ENCODE measurements at places on chromosomes 2 and 18.
A peak's percentile ranks its signal among the peaks of the same experiment; 100 is the strongest.

DNA sequence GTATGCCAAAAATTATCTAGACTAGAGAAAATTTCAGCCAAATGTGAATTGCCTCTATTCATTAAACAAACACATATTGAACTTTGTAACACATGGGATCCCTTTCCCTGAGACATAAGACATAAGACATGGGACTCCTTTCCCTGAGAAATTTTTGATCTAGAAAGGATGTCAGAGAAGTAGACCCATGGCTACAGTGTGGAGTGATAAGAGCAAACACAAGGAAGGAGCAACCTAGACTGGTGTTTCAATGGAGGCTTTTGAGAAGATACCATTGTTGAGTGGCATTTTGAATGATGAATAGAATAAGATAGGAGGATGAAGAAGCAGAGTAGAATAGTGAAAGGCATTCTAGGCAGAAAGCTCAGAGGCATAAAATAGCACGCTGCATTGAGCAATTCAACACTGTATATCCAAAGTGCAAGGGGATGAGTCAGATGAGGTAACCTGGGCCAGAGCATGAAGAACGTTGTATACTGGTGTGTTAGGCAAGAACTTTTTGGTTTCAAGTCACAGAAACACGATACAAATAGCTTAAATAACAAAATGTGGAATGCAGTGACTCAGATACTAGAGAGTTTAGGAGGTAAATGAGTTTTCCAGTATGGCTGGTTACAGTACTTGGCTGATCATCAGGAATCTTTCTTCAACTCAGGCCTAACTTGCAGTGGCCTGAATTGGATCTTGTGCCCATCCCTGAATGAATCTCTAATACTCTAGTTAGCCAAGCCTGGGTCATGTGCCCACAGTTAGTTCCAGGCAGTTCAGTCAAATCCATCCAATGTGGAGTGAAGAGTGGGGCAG is 129.8 kb upstream of the TANK start:
- DNase-seq = peak; percentile 99

GRCh38 chr18:26133652-26134051 is at the start of gene PSMA8:
PSMA8 (plus strand) TSS chr18:26133869; CDS start chr18:26133966, 97 bp downstream.
- no peak for DNase-seq

DNA sequence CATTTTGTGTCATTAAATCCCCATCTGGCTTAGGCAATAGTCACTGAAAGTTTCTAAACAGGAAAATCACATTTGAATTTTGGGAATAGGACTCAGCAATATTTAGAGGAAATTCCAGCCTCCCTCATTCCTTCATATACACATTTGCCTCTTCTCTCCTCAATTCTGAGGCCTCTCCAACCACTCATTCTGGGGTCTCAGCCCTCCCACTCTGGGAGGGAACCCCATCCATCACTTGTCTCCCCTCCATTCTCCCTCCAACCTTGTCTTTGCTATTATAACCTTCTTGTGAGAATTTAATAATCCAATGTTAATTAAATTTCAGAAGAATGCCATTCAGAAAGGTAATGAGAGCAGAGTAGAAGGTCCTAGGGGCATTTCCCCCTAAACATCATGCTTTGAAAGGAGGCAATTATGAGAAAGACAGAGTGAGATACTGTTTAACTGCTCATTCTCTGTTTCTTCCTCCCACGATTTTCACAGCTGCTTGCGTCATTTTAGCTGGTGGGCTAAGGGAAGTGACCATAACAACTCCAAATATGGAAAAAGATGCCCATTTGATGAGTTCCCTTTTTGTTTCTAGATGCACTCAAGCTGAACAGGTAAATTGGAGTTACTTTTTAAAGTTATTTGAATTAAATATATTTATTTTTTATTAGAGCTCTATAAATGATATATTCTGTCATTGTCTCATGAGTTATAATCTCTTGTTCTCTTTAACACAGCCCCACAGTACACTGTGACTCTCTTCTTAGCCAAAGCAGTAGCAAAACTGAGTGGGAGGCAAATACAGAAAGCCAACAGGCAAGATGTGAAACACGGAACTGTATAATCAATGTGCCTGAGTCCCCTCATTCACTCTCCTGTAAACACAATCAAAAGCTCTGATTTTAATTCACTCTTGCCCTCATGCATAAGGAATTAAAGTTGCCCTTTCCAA is 135.1 kb downstream of the DLGAP1 start:
- DNase-seq = no peak

- DNase-seq = no peak
Observed at GRCh38 chr2:110114831-110115255, 779 bp downstream of the MALL start.

DNA sequence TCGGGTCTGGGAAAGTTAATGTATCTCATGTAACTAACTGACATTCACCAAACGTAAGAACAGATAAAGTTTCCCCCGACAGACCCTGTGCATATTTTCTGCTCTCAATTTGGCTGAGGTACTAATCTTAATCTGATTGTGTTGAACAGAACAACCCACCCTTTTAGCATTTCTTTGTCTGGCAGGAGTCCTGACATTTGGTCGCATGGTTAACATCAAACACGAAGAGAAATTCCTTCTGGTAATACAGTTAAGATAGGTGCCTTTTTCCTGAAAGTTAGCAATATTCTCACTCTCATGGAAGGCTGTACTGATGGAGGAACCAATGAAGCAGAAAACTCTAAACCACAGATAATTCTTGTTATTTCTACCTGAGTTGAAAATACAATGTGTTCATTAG is 520.8 kb downstream of the PARD3B start:
- no peak for DNase-seq

DNA sequence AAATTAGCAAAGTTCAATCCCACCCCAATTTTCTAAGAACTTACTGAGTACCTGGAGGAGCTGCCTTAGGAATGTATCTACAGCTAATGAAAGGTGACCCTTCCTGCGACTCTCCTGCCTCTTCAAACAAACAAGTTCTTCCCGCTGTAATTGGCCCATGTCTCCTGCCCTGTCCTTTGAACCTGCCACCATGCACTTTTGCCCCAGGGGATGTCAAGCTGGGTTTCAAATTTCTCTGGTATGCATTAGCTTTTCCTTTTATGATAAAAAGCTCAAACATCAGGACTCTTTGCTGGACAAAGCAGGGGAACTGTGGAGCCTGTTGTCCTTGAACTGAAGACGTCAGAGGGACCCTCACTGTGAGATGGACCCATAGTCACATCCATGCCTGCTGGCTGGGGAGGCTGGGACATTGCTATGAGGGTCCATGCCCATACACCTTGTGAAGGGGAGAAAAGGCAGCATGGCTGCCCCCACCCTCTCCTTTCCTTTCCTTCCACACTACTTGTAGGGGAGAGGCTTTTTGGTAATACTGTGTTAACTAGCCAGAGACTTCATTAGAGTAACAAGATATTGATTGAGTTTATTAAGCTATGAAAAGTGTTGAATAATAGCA is 210.7 kb upstream of the COPS8 start:
- no peak for DNase-seq

DNA sequence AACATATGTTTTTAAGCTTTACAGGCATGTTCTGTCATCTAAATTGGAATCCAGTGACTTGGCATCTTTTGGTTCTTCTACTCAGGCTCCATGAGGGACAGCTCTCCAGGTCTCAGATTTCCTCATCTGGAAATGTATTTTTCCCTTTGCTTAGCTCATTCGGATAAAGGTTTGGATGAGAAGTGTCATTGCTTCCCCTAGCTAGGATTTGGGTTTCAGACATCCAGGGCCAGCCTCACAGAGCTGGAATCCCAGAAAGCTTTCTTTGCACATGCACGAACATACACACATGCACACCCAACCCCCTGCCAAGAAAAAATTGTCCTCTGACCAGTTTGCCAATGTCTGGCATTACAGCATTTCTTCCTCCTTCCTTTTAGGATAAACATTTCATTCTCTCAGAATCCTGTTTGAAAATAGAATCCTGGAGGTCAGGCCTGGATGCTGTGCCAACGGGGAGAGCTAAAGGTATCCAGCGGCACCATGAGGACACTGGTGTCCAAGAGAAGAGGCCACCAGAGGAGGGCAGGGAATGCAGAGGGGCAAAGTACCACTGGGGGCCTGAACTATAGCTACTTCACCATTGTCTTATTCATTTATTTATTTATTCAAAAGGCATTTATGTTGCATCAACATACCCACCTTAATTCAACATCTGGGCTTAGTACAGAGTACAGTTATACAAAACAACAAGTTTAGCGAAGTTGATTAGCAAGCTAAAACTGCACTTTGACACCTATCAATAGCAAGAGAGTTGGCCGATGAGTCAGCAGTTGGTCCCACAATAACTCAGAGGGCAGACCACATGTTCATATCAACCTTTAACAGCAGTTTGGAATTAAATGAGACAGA is 97.9 kb upstream of the ATL2 start:
- DNase-seq = no peak

DNA sequence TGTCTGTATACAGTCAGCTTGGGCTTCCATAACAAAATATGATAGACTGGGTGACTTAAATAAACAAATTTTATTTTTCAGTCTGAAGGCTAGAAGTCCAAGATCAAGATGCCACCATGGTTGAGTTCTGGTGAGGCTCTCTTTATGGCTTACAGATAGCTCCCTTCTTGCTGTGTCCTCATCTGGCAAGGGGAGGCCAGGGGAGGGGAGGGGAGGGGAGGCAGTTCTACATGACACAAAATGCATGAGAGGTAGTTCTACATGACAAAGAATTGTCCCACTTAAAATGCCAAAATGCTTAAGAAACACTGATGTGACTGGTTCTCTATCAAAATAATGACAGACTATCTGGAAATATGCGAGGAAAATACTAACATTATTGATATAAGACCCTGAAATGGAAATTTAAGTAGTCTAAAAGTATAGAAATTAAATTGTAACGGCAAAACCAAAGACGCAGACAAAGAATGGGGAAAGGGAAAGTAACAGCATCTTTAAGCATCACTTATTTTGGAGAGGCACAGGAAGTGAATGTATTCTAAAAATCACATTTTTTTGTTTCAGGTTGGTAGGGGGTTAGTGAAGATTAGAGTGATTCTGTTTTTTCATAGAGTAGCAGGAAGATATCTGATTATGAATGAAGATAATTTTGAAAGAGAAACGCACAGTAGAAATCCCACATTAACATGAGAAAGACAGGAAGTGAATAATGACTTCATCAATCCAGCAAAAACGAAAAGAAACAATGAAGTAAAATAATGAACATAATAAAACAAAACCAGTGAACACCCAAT is 131.4 kb downstream of the STRN start:
- no peak for DNase-seq

GRCh38 chr18:59159986-59160385 is 20.3 kb downstream of the SEC11C start:
- DNase-seq = no peak

DNA sequence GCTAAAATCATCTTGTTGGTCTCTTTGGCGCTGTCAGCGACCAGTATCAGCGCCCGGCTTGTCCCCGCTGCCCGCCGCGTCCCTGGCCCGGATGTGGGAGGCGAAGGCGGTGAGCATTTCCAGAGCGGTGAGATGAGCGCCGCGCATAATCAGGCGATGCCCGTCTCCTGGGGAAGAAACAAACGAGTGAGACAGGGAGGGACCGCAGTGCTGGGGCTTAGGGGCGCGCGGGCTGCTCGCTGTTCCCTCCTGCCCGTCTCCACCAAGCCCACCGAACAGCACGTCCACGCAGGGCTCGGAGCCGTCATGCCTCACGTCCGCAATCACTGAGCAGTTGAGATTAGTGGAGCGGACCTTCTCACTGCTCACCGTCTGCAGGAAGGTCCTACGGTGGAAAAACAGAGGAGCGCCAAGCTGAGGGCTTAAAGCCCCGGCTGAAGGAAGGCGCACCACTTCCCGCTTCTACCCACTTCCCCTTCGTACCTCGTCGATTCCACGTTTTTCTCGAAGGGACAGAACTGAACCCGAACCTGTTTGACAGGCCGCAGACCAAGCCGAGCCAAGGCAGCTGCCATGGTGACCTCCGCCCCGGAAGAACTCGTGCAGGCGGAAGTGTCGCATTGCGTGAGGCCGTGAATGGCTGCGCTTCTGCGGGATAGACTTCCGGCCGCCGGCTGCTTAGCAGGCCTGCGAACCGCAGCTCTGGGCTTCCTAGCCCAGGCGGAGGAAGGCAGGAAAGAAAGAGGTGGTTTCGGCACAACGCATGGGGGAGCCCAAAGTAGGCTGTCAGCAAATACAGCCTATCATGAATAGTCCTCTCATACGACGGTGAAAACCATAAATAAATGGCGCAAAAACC is at the start of gene MRPL53:
Gene MRPL53 (minus strand): TSS at position 595 of the 859 bp plus-strand sequence. CDS start 20 bp downstream, at position 575.
- DNase-seq = peak; percentile 95

DNA sequence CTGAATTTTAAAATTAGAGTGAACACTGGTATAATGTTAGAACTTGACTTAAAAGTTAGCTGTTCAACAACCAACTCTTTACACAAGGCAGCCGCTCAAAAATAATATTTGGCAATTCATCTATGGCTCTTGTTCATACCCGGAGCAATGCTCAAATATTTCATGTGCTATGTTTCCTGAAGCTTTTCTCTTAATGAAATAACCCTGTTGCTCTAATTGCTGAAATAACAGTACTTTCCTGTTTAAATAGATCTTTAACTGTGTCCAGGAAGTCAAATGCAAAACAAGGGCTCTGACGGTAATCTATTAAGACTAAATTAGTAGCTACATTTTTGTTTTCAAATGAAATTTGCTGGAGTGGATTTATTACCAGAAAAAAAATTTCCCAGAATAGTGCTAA is 33.7 kb downstream of the RFTN2 start:
- no peak for DNase-seq

DNA sequence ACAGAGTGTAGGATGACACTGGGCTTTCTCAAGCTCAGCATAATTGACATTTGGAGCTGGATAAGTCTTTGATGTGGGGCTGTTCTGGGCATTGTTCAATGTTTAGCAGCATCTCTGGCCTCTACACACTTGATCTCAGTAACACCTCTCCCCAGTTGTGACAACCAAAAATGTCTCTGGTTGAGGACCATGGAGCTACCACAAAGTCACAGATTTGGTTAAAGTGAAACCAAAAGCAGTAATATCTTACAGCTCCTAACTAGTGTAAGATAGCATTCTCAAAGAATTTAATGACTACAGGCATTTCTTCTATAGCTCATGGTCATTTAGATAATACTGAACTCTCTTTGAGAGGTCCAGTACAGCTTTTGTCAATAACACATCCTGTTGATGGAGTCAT is 23.4 kb upstream of the PAX3 start:
- DNase-seq = no peak

DNA sequence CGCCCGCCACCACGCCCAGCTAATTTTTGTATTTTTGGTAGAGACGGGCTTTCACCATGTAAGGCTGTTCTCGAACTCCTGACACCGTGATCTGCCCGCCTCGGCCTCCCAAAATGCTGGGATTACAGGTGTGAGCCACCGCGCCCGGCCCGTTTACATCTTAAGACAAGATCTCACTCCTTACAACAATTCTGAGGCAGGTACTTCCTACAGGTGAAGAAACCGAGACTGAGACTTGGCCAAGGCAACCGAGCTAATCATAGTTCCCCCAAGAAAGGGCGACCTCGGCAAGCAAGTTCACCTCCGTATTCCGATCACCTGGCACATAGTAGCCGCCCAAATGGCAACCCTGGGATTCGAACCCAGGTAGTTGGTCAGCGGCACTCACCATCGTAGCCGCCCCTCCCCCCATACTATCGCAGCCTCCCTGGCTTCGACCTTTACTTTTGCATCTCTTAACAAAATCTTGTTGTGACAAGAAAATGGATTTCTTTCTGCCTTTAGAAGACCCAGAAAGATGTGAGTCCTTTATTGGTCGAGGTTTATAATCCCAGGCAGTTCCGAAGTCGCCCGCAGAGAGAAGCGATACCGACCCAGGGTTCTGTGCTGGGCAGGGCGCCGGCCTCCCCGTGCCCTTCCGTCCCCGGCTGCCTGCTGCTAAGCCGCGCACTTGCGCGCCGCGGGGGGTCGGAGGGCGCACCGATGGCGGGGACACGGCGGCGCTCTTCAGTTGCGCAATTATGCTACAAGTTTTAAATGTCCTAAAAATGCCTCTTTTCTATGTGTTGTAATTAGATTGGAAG is 1.1 kb upstream of the FZD5 start:
- DNase-seq = no peak

Measured in fibroblast of skin of abdomen (primary cell).